ENCODE measurements at places on chromosomes 7 and 10.

DNA sequence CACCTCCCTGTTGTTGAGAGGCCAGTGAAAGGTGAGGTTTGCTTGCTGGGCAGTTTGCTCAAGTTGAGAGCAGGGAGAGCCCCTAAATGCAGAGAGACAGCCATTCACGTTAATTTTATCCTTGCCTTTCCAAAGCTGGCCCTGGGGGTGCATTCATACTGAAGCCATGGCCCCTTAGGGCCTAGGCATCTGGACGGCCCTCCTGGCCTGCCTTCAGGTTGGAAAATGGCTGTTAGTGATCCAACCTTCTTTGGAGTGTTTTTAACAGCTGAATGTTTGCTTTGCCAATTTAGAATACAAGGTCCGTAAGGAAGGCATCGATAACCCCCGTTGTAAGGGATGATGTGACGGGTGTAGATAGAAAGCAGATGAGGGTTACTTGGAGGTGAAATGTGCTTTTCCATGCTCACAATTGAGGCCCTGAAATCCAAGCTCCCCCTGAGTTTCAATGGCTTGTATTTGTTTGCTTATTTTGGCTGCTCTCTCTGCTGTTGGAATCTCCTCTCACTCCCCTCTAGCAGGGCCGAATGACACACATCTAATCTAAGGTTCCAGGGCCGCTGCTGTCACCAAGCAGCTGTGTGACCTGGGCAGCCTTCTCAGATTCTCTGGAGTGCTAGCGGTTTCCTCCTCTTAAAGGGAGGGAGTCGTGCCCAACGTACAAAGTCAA is 171.6 kb upstream of the MKI67 start:
- DNase-seq, result no peak

DNA sequence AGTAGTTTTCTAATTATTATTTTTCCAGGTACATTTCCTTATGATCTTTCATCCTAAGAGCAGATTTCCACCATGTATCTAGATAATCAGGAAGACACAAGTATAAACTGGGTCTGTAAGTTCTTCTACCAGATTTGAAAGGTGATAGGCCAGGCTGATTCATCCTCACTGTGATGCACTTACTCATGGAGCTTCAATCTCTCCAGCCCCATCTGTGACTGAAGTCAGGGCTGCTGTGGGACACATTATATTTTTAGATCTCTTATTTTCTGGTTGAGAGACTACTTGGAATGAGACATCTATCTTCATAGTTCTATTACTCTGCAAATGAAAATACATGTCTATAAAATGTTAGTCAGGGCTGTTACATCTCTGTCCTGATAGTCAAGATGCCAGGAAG is 85.5 kb upstream of the SLC25A13 start:
- no peak for DNase-seq

GRCh38 chr10:114957673-114958072 is 19.7 kb downstream of the TRUB1 start:
- no peak for DNase-seq

- no peak for DNase-seq
Measured at GRCh38 chr10:34814223-34814912, 728 bp downstream of the PARD3 start.

DNA sequence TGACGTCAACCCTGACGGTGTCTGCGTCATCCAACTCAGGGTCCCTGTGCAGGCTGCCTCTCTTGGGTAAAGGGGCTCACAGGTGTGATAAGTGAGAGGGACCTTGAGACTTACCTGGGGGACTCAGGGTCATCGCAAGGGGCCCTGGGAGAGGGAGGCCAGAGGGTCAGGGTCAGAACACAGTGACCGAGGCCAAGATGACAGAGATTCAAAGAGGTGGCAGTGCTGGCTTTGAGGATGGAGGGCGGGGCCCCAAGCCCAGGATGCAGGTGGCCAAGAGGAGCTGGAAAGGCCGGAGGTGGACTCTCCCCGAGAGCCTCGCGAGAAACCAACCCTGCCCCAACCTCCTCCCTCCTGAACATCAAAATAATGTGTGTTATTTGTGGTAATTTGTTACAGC is 165.2 kb upstream of the PPP2R2D start:
- DNase-seq, result no peak

GRCh38 chr10:84541289-84541637 is 212.9 kb downstream of the CCSER2 start:
- DNase-seq, result no peak

GRCh38 chr7:15820319-15820718 is 133.8 kb upstream of the MEOX2 start:
- no peak for DNase-seq

- no peak for DNase-seq
Measured at GRCh38 chr7:50317221-50317678, 12.7 kb downstream of the IKZF1 start.

DNA sequence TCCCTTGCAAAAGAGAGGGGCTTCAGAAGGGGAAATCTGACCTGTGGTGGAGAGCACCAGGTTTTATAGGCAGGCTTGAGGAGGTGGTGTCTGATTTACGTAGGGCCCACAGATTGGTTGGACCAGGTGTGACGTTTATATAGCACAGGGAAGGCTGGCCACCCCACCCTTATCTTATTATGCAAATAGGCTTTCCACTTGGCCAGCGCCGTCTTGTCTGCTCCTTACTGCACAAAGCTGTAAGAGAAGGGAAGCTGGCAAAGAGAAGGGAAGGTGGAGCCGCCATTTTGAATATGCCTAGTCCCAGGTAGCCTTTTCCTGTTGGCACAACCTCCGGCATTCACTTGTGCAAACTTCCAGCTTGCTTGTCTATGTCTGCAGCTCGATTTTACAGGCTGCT is 221.4 kb downstream of the GATA3 start:
- DNase-seq, result no peak

- no peak for DNase-seq
Measured at GRCh38 chr10:122296363-122297120, 25.4 kb downstream of the BTBD16 start.

GRCh38 chr10:79185067-79185774 is 116.5 kb downstream of the ZMIZ1 start:
- DNase-seq, result no peak

- no peak for DNase-seq
Measured at GRCh38 chr7:22343071-22343470, 13.9 kb downstream of the RAPGEF5 start.

GRCh38 chr10:9209105-9209798 is 1154.8 kb downstream of the GATA3 start:
- DNase-seq, result peak; percentile 44

- no peak for DNase-seq
Measured at GRCh38 chr10:80501913-80502521, 35.7 kb upstream of the SH2D4B start.

DNA sequence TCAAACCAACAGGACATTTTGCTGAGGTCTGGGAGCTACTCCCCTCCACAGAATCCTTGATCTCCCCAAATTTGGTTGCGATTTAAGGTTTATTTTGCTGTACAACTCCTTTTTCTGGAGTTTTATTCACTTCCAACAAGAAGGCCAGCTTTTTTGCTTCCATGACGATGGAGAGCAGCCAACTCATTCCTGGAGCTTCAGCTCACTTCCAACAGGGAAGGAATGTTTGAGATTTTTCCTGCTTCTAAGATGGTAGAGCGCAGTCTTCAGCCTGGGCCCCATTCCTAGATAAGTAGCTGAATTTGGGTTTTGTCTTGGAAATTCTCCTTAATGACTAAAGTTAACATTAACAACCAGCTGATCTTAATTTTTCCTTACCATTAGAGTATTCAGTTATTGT is 30.9 kb upstream of the CREB3L2 start:
- no peak for DNase-seq

- DNase-seq, result no peak
Measured at GRCh38 chr7:19242246-19242645, 97.0 kb upstream of the FERD3L start.

GRCh38 chr10:22319980-22320558 is 830 bp upstream of the BMI1 start:
- DNase-seq, result no peak

- DNase-seq, result no peak
Measured at GRCh38 chr7:128172151-128172550, 68.9 kb upstream of the LEP start.

GRCh38 chr10:131862548-131862947 is 38.3 kb upstream of the PPP2R2D start:
- no peak for DNase-seq

DNA sequence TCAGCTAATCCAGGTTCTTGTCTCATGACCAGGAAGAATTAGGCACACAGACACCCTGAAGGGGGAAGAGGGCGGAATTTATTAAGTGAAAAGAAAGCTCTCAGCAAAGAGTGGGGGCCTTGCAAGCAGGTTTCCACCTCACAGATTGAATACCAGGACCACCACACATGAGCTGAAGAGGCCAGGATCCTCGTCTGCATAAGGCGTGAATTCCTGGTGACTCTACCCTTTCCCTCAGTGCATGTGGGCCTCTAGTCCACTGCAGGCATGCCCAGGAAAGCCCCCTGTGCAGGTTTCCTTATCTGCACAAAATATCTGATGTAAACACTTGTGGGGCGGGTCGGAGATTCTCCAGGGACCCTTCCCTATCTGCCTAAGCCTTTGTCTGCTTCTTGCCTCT is 782.1 kb upstream of the LRRN3 start:
- DNase-seq, result no peak

DNA sequence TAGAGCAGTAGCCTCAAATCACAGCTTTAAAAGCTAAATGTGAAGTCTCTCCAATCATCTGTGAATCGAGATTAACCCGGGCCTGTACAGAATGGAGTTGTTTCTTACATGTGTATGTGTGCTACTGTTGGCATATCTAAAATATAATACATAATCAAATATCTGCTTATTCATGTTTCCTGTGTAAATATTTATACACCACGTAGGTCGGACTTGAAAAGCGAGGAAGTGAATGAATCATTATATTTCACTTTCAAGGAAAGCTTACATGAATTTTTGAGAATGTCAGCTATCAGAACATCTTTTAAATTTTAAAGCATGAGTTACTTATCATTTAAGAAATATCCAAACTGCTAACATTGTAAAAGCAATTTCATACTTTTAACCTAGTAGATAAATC is 233.3 kb downstream of the SLC25A13 start:
- no peak for DNase-seq

DNA sequence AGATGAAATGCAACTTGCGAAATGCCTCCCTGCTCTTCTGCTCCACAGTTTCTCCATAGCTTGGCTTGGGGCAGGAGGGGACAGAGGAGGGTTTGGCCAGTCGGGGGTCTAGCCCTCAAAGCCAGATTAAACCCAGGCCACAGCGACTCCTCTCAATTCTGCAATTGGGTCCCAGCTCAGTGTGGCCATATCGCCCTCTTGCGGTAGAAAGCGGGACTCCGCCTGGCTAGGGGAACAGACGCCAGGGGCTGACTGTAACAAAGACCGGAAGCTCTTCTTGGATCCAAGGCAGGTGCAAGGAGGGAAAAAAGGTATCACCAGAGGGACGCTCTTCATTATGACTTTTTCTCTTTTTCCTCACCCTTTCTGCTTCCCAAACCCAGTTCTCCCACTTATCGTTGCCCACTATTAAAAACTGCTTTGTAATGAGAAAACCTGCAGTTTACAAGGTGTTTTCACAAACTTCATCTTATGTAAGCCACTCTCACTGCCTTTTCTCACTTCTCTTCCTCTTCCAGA is 36.6 kb upstream of the TNPO3 start:
- DNase-seq, result peak; percentile 79

- DNase-seq, result no peak
Measured at GRCh38 chr10:112184052-112184371, 447 bp upstream of the GPAM start.

DNA sequence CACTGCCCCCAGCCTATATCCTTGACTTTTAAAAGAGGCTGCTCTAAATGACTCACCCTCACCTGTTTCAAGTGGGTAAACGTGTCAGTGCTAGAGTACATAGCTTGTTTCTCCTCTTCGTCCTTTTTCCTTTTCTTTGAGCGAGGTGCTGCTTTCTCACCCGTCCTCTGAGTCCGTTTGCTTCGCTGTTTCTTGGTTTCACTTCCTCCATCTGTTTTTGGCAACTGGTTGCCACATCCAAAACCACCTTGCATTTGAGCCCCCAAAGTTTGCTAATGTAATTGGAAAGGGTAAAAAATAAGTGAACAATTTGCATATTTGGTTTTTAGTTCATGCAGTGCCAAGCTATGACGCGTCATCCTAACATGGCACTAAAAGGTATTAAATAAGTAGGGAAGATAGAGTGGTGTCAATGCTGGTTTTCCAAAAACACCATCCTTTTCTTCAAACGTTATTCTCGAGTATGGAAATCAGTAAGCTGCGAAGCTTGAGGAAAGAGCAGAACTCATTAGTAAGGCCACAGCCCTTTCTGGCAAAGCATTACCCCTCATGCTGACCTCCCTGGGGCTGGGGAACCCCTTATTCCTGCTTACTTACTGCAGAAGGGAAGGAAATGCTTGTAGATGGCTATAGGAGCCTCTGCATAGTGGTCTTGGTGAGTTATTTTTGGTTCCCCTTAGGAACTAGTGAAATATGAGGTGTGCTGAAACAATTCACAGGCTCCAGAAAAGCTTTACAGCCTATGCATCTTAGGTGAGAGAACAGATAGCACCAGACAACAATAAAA is 133.5 kb downstream of the GALNT11 start:
- no peak for DNase-seq

- DNase-seq, result no peak
Measured at GRCh38 chr10:24344279-24344678, 135.3 kb downstream of the KIAA1217 start.

GRCh38 chr10:83248106-83248631 is 891.1 kb upstream of the GHITM start:
- DNase-seq, result no peak

- DNase-seq, result no peak
Measured at GRCh38 chr10:128268015-128268722, 141.9 kb upstream of the MKI67 start.

GRCh38 chr10:105681051-105681450 is 1040.0 kb downstream of the SORCS3 start:
- no peak for DNase-seq

GRCh38 chr7:34298492-34299013 is 359.5 kb upstream of the NPSR1 start:
- no peak for DNase-seq
